ENCODE measurements at places on chromosomes 1 and 21.
A peak's percentile ranks its signal among the peaks of the same experiment; 100 is the strongest.

GRCh38 chr21:38365521-38365920, 108.7 kb downstream of the KCNJ15 start:
- DNase-seq: no peak

DNA sequence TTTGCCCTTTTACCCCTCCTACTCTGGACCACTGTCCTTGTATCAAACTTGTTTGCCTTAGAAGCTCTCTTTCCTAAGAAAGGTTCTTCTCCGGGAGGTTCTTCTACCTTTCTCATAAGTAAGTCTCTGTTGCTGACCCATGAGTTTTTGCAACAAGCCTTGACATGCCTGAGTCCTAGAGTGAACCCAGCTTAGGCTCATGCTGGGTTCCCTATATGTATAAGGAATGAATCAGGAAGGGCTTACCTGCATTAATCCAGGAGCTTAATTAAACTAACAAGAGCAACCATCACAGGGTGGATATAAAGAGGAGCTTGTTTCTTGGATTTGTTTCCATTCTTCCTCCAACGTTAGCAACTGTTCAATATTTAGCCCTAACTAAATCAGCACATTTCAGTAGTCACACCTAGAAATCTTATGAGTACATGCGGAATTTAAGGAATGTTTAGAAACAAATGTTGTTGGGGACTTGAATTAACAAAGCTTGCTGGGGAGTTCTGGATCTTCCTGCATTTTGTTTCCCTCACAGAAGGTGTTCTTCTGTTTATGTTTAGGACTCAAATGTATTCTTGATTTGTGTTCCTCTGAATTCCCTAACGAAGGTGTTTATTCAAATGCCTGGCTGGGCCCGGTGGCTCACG, 64.3 kb upstream of the RAB3GAP2 start:
- no peak for DNase-seq

DNA sequence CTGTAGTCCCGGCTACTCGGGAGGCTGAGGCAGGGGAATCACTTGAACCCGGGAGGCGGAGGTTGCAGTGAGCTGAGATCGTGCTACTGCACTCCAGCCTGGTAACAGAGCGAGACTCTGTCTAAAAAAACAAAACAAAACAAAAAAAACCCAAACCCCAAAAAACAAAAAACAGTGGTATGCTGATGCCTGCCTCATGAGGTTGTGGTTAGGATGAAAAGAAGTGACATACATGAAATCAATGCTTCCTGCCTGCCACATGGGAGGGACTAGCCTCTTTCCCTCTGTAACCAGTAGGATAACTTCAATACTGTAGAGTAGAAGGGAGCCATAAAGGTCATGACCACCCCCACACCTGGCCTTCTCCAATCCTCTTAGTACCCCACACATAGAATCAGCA, 55.2 kb downstream of the TENT5C start:
- peak; percentile 59 for DNase-seq

GRCh38 chr21:43733529-43734071, 14.7 kb downstream of the PDXK start:
- DNase-seq: peak; percentile 30

DNA sequence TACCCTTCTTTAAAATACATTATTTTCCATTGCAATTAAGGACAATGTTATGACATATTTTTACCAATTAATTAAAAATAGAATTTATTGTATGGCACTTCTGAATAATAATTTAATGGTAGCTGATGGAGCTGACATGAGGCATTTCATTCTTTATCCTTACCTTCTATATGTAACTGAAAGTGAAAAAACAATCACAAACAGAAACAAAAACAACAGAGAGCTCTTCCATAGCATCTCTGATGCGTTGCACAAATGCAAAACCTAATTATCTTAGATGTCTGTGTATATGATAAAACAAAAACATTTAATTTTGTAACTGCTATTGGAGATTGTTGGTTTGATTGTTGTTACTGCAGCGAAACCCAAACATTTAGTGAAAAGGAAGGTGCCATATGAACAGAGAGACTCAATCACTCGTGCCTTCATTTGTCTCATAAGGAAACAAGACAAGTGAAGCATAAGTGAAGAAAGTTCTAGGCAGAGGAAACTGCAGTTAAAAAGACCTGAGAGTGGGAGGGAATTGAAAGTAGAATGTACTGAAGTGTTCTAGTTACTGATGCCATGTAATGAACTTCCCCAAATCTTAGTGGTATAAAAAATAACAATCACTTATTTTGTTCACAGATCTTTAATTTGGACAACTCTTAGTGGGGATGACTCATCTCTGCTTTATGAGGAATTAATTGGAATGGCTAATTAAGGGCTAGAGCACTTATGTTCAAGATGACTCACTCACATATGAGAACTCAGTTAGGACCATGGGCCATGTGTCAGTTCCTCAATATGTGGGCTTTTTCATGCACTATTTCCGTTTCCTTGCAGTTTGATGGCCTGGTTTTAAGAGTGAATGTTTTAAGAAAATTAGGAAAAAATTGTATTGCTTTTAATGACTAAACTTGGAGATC, 245.0 kb upstream of the OLFM3 start:
- DNase-seq: no peak

DNA sequence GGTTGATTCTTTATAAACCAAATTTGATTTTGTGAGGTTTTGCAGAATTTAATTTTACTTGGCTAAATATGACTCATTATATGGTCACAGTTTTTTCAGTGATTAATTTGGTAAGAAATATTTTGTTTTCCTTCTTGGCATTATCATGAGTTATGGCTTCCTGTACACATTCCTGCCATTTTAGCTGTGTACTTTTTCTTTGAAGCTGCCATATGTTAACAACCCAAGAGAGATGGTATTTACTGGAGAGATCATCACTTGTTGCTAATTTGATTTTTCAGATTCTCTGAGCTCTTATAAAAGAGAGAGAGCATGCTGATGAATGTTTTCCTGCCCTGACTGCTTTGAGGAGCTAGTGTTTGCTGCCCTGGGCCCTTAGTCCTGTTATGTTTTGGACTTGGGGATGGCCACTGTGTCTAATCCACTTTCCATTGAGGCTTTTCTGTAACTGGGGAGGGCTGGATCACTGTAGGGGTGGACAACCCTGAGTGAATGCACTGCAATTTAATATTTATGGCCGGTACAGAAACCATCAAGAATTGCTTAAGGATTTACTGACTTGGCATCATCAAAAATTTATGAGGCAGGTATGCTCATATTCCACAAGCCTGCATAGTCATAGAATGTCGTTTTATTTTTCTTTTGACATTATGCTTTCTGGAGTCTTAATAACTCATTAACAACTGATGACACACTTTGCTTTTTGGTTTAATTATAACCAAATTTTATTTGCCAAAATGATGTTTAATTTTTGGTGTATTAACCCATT, 200.9 kb downstream of the DISC1 start:
- no peak for DNase-seq

- no peak for DNase-seq
Measured at GRCh38 chr21:30482130-30482529, 2.0 kb upstream of the KRTAP19-1 start.

- DNase-seq: no peak
Measured at GRCh38 chr1:2279817-2280216, 51.7 kb downstream of the SKI start.

- DNase-seq: no peak
Measured at GRCh38 chr1:39671433-39671792, 494 bp downstream of the NT5C1A start.

- no peak for DNase-seq
Measured at GRCh38 chr1:2098839-2099785, 48.9 kb downstream of the PRKCZ start.

DNA sequence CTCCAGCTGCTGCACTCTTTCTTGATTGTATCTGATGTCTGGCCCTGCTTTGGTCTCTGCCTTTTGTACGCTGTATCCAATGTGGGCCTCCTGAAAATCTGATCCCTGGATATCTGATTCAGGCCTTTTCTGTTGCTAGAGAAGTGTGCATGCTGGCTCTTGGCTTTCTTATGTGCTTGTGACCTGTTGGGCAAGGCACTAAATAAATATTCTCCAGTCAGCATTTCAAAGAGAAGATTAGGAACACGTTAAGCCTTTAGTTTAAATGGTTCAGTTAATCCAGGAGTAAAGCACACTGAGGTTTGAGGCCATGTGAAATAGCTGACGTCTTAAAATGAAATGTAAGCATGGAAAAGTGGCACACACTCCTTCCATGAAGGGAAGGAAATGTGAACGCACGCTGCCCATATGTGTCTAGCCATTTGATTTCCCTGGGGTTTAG, 9.3 kb upstream of the F3 start:
- no peak for DNase-seq

DNA sequence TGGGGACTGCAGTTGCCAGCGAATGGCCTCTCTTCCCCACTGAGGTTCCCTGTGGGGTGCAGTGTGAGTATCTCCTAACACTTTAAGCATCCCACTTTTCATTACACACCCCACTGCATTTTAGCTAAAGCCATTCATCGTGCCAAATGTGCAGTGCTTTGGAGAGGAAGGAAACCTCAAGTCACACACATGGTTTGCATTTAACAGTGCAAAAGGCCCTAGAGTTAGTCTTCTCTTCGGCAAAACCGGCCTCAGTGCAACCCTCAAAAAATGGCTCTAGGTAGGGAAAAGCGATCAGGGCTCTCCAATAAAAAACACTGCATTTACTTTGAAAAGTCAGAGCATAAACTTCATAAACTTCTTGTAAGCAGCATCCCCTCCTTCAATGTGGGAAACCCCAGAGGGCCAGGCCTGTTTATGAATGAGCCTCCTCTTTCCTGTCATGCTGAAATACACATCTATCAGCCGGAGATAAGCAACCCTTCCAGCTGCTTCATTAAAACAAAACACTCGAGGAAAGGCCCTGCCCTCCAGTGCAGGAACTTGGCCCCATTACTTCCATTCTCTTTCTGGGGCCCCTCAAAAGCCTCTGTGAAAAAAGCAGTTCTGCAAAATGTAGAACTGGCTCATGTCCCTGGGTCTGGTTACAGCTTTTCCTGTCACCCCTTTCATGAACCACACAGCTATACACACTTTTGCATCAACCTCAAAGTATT, 184.0 kb downstream of the CDC7 start:
- no peak for DNase-seq

DNA sequence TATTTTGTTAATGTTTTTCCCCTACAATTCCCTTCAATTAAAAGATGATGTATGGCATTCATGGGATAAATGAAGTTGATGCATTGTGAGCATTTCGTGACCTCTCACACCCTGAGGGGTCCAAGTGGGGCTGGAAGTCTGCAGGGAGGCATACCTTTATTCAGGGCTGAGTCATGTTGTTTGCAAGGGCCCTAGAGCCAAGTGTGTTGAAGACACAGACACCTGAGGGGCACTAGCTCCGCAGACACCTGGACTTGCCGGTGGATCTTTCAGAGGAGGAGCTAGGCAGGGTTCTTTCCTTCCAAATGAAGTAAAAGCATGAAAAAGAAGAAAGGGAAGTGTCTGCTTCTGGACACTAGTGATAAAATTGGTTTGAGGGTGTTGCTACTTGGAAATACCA, 57.0 kb upstream of the RGS7 start:
- no peak for DNase-seq

- no peak for DNase-seq
Measured at GRCh38 chr1:59804301-59804700, 10.4 kb upstream of the HOOK1 start.

- DNase-seq: no peak
Measured at GRCh38 chr1:71836904-71837303, 445.4 kb downstream of the NEGR1 start.

GRCh38 chr1:94753171-94753972, 66.8 kb upstream of the SLC44A3 start:
- DNase-seq: no peak

DNA sequence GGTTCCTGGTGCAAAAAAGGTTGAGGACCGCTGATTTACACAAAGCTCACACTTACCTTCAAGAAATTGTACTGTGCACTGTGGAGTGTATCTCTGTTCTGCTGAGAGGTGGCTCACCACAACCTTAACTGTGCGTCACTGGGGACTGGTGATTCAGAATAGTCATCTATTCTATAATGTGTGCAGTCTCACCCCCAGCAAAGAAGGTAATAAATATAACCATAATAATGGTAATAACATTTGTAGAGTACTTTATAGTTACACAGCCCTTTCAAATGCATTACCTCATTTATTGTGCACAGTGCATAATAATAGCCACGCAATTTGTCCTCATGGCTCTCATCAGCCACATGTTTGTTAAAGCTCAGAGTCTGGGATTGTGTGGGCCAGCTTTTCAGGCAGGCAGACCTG, 59.4 kb upstream of the DUSP10 start:
- no peak for DNase-seq

DNA sequence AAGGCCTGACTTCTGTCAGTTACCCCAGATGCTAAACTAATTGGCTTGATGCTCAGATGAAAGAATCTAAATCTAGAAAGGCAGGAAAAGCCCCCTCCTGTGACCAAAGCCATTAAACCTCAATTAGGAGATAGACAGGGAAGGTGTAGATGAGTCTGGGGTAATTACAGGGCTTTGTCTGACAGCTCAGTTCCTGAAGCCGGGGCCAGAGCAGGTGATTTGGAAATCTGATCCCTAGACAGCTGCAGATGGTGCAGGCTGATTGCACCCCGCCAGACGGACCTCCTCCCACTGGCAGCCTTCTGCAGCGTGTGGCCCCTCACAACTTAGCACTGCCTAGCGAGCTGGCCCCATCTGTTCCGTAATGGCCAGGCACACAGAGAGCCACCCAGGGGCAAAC, 395.1 kb downstream of the HLX start:
- no peak for DNase-seq

DNA sequence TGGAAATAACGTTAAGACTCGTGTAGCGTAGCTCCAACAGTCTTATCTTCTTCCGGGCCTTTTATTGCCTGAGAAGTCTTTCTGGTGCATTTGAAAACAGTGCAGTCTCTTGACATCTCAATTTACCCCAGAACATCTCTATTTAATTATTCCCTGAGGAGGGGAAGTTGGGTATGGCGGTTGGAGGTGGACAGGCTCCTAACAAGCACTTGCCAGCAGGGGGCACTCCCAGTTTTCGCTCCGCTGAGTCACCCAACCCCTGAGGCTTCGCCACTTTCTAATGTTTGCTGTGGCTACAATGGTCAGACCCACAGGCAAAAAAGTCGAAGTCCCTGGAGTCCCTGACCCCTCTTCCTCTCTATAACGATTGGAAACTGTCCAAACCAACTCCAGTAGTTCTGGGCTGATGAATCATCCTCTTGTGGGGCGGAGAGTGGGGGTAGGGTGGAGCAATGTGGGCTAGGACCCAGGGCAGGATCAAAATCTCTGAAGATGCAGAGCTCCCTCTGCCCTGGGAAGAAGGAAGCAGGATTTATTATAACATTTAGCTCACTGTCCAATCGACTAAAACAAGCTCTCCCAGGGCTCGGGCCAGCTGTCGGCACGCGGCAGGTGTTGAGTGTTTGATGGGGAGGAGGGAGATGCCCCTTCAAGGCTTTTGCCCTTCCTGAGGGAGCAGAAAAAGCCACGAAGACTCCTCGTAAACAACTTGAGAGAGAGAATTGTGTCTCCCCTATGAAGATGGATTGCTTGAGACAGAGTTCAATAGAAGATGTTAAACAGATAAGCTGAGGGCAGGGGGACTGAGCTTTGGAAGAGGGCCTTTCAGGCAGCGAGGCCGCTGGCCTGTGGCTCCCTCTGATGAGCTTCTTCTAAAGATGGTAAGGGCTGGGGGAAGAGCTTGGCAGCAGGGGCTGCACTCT, 85.7 kb downstream of the BRINP2 start:
- no peak for DNase-seq

- DNase-seq: no peak
Measured at GRCh38 chr1:11654939-11655808, 497 bp downstream of the FBXO44 start.

All from T-helper 22 cell (primary cell).